T-helper 2 cell (primary cell): ENCODE measurements at places on chromosomes 12 and 14.

- no peak for DNase-seq
These were observed 12.0 kb downstream of the HECTD4 start for GRCh38 chr12:112370199-112370598.

DNA sequence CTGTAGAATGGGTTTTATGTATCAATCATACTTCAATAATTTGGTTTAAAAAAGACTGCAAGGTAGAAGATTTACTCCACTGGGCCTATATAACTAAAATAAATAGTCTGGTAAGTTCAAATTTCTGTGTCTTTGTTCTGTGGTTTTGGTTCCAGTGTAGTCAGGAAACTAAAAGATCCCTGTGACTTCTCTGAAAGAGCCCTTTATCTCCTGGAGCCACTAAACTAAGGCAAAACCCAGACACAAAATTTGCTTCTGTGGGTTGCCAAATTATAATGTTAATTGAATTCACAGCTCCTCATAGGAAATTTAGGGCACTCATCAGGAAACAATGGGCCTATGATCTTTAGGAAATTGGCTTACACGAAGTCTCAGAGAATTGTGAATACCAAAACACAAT, 1038.4 kb downstream of the GALC start:
- DNase-seq = no peak

DNA sequence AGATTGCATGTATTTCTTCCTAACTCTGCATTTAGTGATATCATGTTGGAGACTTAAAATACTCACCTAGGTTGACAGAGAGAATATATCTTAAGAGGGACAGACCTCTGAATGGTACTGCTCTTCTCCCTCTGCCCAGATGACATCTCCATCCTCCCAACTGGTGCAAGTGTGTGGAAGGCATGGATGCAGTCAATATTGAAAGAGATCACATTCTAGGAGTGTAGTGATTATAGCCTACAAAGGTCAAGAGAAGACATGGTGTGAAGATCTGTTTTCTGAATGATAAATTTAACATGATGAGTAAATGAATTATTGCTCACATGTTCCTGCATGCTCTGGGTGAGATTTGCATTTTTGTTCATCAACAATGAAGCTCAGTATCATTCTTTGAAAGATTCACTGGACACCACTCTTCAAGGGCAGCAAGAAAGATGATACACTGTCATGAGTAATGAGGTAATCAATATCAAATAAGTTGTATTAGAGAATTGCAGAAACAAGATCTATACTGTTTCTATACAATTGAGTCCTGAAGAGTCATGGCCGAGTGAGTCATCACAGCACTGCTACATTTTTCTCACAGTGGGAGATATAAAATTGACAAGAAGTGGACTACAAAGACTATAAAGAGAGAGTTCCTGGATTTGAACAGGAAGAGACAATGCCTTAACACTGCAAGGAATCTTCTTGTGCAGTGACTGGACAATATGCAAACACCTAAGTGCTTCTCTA, 183.3 kb upstream of the KRR1 start:
- DNase-seq = no peak

DNA sequence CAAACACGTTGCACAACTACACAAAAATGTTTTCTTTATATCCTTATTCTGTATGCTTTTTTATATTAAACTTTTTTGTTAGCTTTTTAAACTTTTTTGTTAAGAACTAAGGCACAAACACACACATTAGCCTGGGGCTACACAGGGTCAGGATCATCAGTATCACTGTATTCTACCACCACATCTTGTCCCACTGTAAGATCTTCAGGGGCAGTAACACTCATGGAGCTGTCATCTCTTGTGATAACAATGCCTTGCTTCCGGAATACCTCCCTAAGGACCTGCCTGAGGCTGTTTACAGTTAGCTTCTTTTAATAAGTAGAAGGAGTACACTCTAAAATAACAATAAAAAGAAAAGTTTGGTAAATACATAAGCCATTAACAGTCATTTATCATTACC, 42.2 kb downstream of the PLEKHA5 start:
- DNase-seq = no peak

GRCh38 chr12:18057051-18057450, 32.9 kb downstream of the RERGL start:
- DNase-seq = no peak

- DNase-seq = no peak
These were observed 73.9 kb downstream of the ITPK1 start for GRCh38 chr14:93041830-93042229.

GRCh38 chr14:63878052-63878451, 25.2 kb downstream of the SYNE2 start:
- DNase-seq = no peak

GRCh38 chr14:77302926-77303325, 17.8 kb downstream of the POMT2 start:
- DNase-seq = no peak

DNA sequence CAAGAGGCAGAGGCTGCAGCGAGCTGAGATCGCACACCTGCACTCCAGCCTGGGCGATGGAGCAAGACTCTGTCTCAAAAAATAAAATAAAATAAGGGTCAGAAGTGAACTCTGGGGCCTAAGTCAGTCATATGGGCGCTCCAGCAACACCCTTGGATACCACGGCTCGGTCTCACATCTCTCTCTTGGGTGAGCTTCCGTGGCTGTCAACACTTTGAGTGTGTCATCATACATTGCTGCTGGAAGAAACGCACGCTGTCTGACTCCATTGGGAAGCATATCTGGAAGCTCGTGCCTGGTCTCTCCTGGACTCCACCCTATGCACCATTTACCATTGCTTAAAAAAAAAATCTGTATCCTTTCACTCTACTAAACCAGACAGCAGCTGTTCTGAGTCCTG, 20.2 kb downstream of the GLRX5 start:
- no peak for DNase-seq

DNA sequence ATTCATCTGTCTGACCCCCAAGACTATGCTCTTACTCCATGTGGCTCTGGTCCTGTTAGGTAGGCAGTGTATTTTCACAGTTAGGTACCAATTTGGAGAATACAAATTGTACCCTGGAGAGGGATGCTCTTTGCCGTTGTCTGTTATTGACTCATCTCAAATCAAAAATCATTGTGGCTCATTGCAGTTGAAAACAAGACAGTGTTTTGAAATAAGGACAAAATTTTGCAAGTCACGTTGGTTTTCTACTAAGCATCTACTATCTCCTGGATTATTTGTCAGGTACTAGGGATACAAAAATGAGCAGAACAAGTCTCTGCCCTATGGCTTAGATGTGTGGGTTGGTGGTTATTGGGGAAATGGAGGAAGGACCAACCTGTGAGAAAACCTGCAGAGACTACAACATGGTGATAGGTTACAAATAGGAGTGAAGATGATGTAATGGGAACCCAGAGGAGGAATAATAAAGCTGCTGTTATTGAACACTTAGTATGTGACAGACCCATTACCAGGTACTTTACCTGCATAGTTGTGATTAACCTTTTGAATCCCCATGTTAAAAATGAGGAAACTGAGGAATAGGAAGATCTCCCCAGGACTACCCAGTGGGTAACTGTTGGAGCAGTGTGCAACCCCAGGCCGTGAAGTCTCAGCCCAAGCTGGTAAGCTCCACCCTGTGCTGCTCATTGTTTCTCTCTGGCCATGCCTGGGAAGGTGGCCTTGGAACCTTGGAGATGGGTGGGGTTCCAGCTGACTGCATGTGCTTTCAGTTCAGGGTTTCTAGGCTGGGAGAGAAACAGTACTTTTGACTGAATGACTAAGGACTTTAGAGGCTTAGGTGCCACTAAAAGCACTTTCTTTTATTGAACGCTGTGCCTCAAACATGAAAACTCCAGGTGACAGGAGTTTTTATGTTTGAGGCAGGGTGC, 72.9 kb upstream of the SRSF5 start:
- DNase-seq = no peak

- DNase-seq = peak; percentile 20
These were observed 38.2 kb upstream of the STAB2 start for GRCh38 chr12:103548622-103549601.

GRCh38 chr14:61401461-61401860, 80.1 kb downstream of the PRKCH start:
- no peak for DNase-seq

GRCh38 chr12:19548834-19549233, 109.5 kb downstream of the AEBP2 start:
- no peak for DNase-seq

DNA sequence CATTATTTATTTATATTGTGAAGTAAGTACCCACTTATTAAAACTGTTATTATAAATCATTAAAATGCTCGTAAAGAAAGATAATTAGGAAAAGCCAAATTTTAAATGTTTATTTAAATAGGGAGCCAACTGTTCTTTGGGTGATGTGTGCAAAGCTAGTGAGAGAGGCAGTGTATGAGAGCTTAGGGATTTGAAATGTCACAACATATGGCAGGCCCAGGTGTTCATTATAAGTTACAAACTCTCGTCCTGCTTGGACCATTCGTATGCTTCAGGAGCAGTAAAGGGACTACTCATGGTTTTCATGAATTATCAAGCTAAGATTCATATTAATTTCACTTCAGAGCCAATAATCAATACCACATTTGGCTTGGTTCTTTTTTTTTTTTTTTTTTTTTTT, 154.5 kb downstream of the TGFB3 start:
- no peak for DNase-seq

DNA sequence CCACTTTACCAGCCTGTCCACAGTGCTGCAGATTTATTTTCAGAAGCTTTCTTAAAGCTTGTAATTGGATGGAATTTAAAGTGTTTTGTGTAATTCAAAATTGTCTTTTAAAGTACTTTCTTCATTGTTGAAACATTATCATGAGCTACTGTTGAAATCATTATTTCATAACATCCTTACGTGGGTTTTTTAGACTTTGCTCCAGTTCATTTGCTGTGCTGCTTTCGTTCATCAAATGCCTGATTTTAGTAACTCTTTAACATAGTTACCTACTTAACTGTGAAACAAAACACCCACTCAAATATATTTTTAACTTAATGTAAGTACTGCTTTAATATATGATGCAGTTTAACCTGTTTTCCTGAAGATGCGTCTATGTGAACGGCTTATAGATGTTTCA, 47.5 kb downstream of the PIWIL1 start:
- no peak for DNase-seq

- no peak for DNase-seq
These were observed 215.0 kb downstream of the PLCZ1 start for GRCh38 chr12:18522806-18523205.

DNA sequence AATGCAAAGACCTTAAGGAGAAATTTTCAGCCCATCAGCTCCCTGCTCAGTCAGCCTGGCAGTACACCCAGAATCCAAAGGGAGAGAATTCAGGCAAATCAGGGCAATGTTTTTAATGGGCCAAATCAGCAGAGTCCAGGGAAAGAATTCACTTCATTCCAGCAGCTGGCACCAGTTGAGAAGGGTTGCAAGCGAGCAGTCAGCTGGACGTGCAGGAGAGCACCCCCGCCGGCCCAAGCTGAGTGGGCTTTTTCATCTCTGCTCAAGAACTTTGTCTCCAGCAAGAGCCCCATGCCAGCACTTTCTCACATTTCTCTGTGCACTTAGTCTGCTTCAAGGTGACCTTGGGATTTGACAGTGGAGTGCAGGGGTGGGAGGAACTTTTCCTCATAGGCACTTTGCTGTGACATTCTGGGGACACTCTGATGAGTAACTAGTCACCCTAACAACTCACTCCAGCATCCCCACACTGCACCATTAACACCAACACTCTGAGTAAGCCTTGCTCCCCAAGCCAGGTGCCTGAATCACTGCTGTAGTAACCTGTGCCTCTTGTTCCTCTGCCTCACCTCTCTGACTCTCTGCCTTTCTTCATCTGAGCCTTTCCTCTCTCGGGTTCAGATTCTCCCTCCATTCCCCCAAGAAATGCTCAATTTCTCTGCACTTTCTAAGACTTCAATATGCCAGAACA, 2.2 kb downstream of the ENDOU start:
- DNase-seq = no peak

DNA sequence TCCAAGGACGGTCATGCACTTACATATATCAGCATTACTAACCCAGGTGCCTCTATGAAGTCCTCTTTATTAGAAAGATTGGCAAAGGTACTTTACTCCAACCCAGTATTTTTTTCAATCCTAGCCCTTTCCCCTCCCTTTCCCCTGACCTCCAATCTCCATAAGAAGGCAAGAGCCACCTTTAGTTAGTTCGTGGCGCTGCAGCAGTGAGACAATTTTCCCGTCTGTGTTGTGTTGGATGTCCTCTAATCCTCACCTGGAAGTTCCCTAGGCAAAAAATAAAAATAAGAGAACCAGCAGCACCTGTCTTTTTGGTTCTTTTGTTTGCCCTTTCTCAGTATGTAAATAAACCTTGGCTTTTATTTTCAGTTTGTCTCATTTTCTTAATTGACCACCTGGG, 439.6 kb upstream of the LRFN5 start:
- DNase-seq = no peak

GRCh38 chr12:46671102-46671501, 154.7 kb downstream of the SLC38A4 start:
- DNase-seq = no peak

GRCh38 chr12:70190262-70191010, 52.8 kb upstream of the CNOT2 start:
- DNase-seq = no peak

DNA sequence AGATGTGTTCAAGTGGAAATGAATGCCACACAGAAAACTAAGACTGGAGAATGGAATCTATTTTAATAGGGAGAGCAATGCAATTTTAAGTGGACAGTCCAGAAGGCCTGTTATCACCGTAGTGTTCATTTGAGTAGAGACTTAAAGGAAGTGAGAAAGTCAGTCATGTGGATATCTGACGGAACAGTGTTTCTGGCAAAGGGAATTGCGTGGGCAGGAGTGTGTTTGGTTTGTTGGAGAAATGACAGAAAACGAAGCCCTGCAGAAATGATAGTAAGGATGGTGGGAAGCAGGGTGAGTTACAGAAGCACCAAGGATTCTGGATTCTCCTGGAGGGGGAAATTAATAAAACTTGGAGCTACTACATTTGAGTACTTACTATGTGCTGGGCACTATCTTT, 776.6 kb downstream of the MED13L start:
- no peak for DNase-seq

DNA sequence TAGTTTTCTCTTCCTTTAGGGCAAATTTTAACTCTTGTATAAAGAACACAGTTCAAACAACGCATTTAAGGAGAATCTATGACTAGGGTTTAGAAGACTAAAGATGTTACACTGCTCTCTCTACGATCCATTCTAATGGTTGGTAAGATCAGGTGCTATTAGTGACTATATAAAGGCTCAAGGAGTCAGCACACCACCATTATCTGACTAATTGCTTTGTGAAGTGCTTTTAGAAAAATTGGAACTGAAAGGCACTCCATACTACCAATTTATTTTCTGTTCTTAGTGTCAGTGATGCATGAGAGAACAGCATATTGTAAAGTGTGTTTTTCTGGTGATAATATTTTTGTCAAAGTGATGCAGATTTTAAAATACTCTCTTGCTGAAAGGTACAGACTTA, 136.8 kb downstream of the SYT1 start:
- DNase-seq = no peak

DNA sequence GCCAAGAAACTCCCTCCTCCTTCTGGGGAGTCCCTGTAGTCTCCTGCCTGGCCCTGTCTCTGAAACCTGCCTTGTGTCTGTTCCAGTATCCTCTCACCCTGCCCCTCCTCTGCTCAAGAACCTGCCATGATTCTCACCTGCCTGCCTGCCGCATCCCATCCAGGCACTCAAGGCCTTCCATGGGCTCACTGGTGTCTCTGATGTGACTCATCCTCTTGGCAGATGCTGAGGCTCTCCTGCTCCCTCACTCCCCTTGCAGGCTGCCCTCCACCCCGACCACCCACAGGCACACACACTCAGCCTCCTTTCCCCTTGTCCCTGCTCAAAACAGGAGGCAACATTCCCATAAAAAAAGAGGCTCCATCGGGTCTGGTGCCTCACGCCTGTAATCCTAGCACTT, 5.8 kb upstream of the BEGAIN start:
- no peak for DNase-seq

GRCh38 chr12:4665236-4665635, 16.3 kb downstream of the NDUFA9 start:
- DNase-seq = no peak
